ENCODE measurements at places on chromosomes 16 and 17. TPM values are rescaled to one million over a fixed set of nuclear protein-coding genes. Genes with fewer than 3 reads are reported as not detected.

- DNase-seq = no peak
These were observed 28.1 kb upstream of the ATP2A3 start for GRCh38 chr17:3992370-3992769.

HYDIN gene
- total RNA-seq = 0.89 TPM

GRCh38 chr17:38791162-38791561, 8.2 kb downstream of the PIP4K2B start:
- DNase-seq = no peak

TP53TG3 gene
- 0.67 TPM for total RNA-seq

DNA sequence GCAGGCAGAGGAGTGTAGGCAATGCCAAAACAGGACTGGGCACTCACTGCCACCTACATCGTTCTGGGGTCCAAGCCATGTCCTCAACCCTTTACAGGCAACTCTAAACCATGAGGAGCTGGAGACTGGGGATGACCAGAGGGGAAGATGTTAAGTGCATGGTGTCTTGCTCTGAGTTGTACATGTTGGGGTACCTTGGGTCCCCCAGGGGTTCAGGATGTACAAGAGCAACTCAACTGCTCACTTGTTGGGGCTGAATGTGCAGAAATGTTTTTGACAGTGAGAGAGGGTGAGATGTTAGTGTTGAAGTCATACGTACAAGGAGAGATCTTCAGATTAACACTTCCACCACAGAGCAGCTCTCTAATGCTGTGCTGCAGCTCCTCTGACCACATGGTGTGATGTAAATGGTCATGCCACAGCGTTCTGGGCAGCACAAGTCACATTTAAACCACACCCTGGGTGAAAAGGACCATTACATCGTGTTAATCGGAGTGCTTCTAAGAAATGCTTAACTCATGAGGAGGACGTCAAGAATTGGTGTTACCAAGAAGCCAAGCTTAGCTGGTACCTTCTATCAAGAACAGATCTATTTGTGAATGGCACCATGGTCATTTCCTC, 2.4 kb downstream of the CCL18 start:
- no peak for DNase-seq

SEZ6L2 gene
- total RNA-seq = 0.70 TPM

- peak; percentile 50 for DNase-seq
These were observed 58.1 kb upstream of the ADORA2B start for GRCh38 chr17:15886804-15887203.

DNA sequence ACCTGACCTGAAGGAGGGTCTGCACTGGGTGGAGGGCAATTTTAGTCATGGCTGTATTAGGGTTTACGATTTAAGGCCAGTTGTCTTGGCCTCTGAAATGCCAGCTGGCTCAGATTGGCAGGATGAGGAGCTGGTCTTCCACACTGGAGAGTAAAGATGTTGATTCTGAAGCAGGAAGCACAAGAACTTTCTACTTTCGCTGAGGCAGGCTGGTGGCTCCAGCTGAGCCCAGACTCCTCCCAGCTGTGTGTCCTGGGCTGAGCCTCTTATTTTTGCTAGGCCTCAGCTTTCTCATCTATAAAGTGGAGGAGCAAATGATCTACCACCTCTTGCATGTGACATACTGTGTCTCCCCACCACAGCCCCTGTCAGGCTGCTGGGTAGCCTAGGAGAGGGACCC, 74.4 kb downstream of the MRM1 start:
- no peak for DNase-seq

HLF gene
- 31.6 TPM for total RNA-seq

GRB7 gene
- 2.2 TPM for total RNA-seq

DNA sequence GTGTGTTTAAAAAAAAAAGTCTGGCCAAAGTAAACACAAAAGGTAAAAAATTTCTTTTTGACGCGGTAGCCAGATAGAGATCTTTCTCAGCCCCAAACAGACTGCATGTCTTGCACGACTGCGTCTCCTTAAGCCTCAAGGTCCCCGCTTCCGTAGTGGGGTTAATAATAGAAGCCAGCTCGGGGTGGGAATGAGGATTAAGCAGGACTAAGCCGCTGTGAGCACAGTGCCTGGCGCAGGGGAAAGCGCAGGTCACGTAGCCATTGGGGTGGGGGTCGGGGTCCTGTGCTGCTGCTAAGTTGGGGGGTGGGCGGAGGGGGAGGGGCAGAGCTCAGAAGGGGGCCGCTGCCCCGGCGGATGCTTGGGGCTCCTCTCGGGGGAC, 521 bp downstream of the GGA2 start:
- DNase-seq = no peak

- DNase-seq = no peak
These were observed 12.5 kb downstream of the CALCOCO2 start for GRCh38 chr17:48843187-48843900.

GRCh38 chr16:48810803-48811453, 200.9 kb upstream of the N4BP1 start:
- no peak for DNase-seq
